NCI-H187 treated with DMSO at 0.1 percent for 48 hours (cell line): ENCODE measurements at places on chromosomes 11 and 22.

DNA sequence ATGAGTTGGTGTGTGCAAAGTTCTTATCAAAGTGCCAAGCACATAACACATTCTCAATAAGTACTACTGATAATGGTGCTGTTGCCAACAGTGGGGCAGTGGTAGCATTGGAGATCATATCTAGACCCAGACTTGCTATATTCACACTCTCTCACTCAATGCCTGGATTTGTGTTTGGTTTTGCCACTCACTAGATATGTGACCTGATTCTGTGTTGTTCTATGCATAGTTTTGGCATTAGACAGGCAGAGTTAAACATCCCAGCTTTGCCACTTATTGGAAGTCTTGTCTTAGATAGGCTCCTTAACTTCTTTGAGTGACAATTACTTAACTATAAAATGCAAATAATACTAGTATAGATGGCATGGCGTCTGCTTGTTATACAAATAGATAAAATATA, 642.6 kb upstream of the CCDC179 start:
- DNase-seq, result no peak

GRCh38 chr22:27772081-27772983, 29.2 kb downstream of the MN1 start:
- no peak for DNase-seq

DNA sequence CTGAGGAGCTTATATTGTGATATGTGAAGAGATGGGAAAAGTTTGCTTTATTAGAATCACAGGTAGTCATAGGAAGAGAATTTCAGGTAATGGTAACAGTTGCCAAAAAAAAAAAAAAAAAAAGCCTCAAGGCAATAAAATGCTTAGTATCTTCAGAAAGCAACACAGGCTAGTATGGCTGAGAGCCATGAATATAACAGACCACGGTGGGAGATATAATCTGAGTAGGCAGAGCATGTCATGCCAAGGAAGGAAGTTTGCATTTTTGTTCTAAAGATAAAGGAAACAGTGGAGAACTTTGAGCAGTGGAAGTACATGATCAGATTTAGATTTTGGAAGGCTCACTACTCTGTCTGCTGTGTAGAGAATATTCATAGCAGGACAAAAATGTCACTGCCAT, 211.4 kb downstream of the ETS1 start:
- no peak for DNase-seq

- no peak for DNase-seq
These were observed at the start of gene LRP5 for GRCh38 chr11:68312117-68312779. TSS of gene LRP5 (plus strand) at chr11:68312591. CDS start at chr11:68312715, 124 bp downstream.

- DNase-seq, result no peak
These were observed 45.4 kb downstream of the TIMP3 start for GRCh38 chr22:32846780-32847491.

DNA sequence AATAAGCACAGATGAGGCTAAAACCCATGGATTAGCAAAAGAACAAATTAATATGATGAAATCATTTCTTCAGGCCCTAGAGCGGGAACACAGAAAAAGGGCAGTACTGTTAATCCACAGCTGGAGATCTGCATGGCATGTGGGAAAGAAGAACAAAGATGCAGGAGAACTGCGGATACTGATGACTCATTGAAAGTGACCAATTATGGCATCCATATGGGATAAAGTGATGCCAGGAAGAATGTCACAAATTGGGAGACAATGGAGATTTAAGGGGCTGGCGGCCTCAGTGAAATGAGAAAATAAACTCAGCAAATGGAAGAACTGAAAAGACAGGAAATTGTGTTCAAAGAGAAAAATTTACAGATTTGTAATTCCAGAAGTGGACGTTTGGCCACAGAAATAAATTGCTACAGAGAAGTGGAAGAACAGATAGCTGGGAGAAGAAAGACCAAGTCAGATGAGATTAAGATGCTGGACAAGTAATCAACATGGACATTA, 39.4 kb downstream of the SIK3 start:
- DNase-seq, result no peak

GRCh38 chr11:70490723-70491558, 92.6 kb downstream of the CTTN start:
- DNase-seq, result no peak

GRCh38 chr22:28103596-28103995, 184.5 kb upstream of the PITPNB start:
- DNase-seq, result no peak
